ENCODE measurements at places on chromosomes 3 and 15. TPM values are rescaled to one million over a fixed set of nuclear protein-coding genes. Genes with fewer than 3 reads are reported as not detected.

- no peak for DNase-seq
These were observed 14.9 kb downstream of the TGM5 start for GRCh38 chr15:43251871-43252250.

Gene GABRA5
- not detected for total RNA-seq

GRCh38 chr15:98272625-98273024 lies 312.1 kb downstream of the ARRDC4 start:
- no peak for DNase-seq

- no peak for DNase-seq
These were observed 41.1 kb upstream of the SEC61A1 start for GRCh38 chr3:128011140-128011539.

DNA sequence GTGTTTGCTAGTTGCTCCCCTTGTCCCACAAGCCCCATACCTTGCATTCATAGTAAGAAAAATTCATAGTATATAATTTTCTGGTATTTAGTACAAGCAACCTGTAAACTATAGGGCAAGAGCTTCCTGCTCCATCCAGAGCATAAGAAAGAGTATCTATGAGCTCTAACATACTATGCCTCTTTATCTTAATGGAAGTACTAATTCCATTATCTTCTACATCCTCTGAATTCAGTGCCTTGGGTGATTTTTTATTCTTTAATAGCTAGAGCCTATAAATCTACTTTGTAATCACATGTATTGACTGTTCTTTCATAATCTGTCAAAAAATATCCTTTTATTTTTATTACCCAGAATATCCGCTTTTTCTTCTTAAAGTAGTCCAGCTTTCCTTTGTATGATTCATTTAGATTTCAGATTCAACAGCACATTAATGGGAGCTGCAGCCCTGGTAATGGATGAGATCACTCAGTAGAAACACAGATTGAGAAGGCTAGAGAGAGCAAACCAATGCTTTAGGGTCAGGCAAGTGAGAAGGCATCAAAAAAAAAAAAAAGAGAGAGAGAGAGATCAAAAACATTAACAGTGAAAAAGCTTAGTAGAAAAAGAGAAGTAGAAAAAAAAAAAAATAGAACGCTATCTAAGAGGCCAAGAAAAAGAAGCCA lies 511.5 kb upstream of the NAALADL2 start:
- no peak for DNase-seq

DNA sequence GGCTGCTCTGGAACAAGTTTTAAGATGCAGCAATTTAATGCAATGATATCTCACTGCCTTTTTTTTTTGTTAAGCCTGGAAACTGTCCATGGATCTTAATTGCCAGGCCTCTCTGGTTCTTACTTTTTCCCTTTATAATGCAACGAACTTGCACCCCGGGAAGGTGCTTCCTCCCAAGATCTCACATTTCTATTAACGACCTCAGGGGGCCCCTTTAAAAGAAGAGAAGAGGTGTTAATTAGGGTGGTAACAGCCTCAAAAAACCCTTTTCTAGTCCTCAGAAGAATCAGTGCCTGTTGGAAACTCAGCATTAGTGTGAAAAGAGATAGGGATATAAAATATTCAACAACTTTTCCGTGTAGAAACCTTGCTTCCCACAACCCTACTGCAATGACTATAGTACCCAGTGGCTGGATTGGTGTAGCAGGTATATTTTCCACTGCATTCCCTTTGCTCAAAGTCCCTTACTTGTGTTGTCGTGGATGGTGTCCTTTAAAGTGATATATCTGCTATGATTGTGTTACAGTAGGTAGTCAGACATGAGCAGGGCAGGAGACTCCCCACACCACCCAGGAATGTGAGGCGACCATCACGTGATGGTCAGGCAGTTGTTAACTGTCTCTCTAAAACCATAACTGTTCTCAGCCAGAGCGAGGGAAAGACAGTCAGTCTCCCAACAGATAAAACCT lies 121.8 kb downstream of the CTNNB1 start:
- no peak for DNase-seq

DNA sequence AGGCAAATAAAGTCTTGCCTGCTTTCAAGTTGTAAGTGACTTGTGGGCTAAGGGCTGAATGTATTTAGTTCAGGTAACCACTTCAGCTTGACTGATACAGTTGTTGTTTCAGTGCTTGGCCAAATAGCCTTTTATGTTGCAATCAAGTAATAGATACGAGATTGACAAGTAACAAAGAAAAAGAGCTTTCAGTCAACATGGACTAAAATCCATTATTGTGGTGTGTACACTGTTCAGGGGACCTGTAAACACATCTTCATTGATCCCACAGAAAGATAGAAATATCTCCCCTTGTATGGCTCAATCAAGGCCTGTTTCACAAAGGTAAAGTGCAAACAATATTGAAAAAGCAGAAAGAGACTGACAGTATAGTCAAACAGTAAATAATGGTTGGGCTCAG lies 224.8 kb upstream of the TMCO5A start:
- no peak for DNase-seq

DNA sequence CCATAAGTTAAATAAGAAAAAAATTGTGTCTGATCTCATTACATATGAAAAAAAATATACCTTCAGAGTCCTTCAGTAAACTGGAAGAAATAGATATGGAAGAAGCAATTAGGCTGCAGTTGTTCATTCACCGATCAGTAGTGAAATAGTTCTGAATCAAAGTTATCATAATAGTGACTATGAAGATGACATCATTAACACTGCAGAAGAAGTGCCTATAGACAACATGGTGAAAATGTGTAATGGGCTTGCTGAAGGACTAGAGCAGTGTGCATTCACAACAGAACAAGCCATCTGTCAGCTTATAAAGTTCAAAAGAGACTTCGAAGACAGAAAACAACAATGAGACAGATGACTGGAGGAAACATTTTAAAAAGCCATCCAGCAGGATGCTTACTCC lies 144.5 kb downstream of the NAALADL2 start:
- DNase-seq = no peak

DNA sequence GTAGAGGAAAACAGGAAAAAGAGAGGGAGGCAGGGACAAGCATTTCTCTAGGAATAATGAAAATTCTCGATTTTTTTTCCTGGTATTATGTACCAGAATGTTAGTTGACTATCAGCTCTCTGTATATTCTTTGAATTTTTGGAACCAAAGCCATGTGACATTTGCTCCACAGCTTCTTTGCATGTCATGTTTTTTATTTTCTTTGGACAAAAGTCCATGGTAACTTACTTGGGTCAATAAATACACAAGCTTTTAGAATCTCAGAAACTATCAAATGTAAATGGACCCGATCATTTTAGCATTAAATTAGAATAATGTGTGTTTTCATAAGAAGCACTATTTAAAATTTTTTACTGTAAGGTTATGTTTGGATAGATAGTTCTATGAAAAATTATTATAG lies 320.5 kb downstream of the ZIC1 start:
- no peak for DNase-seq

All from posterior vena cava (tissue), 2 donors.